ENCODE measurements at places on chromosomes 3 and 15.
A peak's percentile ranks its signal among the peaks of the same experiment; 100 is the strongest.

GRCh38 chr3:196227121-196227561 is 10.8 kb downstream of the SLC51A start:
- DNase-seq: no peak

DNA sequence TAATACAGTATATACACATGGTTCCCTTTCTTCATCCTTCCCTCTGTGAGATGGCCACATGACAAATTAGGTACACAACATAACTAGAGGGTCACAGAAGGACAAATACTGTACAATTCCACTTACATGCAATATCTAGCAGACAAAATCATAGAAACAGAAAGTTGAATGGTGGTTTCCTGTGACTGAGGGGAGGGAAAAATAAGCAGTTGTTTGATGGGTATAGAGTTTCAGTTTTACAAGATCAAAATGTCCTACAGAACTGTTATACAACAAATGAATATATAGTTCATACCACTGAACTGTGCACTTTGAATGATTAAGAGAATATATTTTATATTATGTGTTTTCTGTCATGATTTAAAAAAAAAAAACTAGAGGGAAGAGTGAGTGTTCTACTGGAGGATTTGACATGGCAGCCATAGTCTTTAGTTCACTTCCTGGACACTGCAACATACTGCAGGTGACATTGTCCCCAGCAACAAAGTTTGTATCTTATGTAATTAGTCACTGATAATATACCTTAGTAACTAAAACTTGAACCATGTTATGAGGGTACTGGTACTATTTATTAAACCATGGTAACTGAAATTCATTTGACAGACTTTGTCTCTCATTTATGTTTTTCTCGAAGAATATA is 37.2 kb downstream of the CCDC54 start:
- DNase-seq: no peak

GRCh38 chr15:85581495-85581894 is 201.1 kb downstream of the AKAP13 start:
- DNase-seq: no peak

- DNase-seq: no peak
These were observed 52.5 kb downstream of the LRRN1 start for GRCh38 chr3:3851621-3852323.

DNA sequence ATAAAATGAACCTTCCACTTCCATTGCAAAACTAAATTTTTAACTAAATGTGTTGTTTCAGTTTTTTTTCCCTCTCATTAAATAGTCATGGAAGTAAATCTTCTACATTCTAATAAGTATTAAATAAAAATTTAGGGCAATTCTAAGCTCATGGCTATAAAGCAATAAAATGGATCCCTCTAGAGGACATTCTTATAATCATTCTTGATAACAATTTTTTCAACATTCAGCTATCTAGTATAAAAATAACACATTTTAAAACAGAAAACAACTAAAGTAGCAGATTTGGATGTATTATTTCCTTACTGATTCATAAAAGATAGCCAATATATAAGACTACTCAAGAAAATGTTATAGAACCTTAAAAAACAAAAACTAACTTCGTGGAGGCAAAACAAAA is 393.1 kb downstream of the PLOD2 start:
- no peak for DNase-seq

DNA sequence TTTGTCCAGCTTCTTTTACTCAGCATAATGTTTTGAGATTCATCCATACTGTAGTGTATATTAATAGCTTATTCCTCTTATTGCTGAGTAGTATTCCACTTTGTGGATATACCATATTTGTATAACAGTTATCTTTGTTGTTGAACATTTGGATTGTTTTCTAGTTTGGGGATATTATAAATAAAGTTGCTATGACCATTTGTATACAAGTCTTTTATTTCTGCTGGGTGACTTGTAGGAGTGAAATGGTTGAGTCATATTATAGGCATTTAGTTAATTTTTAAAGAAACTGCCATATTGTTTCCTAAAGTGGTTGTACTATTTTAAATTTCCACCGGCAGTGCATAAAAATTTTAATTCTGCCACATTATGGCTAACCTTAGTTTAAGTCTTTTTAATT is 53.4 kb downstream of the RPL39L start:
- no peak for DNase-seq

- peak; percentile 25 for DNase-seq
These were observed 399.1 kb upstream of the TBL1XR1 start for GRCh38 chr3:177596248-177596815.

- DNase-seq: no peak
These were observed 87.8 kb downstream of the C3orf70 start for GRCh38 chr3:185065059-185065458.

DNA sequence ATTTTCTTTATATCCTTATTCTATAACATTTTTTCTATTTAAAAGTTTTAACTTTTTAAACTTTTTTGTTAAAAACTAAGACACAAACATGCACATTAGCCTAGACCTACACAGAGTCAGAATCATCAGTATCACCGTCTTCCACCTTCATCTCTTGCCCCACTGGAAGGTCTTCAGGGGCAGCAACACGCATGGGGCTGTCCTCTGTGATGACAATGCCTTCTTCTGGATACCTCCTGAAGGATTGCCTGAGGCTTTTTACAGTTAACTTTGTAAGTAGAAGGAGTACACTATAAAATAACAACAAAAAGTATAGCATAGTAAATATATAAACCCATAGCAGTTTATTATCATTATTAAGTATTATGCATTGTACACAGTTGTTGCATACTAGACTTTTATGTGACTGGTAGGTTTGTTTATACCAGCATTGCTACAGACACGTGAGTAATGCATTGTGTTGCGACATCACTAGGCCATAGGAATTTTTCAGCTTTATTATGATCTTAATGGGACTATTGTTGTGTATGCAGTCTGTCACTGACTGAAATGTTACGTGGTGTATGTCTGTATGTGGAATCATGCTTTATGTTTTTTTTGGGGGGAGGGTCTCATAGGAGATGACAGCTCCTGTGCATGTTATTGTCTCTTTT is 18.2 kb downstream of the ATP1B3 start:
- DNase-seq: no peak

- DNase-seq: no peak
These were observed 188.4 kb upstream of the HES1 start for GRCh38 chr3:193947596-193947995.

GRCh38 chr3:45441584-45442310 is 53.4 kb downstream of the LARS2 start:
- DNase-seq: no peak

DNA sequence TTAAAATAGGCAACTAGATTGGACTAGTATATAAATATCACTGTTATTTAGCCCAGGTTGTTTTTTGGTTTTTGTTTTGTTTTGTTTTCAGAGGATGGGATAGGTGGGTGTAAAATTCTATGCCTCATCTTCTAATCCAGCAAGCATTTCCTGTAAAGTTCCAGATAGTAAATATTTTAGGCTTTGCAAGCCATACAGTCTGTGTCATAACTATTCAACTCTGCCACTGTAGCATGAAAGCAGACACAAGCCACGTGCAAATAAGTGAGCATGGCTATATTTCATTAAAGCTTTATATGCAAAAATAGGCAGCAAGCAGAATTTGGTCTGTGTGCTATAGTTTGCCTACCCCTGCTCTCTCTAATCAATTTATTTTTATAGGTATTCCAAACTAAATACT is 657.3 kb upstream of the TGFBR2 start:
- no peak for DNase-seq

DNA sequence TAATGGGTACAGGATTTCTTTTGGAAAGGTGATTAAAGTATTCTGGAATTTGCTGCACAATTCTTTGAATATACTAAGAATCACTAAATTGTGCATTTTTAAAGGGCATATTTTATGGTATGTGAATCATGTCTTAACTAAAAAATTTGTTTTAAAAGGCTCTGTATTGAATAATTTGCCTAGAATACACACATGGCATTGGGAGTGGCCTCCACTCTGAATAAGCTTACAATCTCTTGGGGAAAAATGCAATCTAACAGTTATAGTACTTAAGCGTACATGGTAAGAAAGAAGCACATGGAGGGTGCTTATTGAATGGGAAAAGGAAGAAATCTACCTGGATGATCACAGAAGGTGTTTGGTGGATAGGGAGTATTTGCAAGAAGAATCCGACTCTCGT is 385.1 kb downstream of the LPP start:
- no peak for DNase-seq

DNA sequence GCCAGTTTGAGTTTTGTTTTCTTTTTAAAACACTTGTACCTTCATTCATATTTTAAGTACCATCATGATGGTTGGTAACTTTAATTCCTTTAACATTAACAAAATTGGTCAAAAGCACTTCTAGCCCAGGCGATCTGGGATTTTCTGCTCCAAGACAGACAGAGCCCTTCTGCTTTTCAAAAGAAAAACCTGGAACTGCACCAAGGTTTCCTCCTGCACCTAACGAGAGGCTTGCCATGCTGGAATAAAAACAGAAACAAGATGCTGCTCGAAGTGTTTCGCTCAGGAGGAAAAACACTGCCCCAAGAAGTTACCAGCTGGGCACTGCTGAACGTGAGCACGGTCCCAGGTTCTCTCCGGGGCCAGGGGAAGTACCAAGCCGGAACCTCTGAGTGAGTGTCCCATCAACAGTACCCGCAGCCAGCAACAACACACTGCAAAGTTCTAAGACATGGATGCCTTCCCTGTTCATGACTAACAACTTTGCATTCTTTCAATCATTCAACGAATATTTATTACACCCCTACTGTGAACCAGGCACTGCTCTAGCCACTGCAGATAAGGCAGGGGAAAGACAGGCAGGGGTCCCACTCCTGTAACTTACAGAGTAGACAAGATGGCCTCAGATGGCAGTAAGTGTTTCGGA is 98.8 kb downstream of the XXYLT1 start:
- no peak for DNase-seq

DNA sequence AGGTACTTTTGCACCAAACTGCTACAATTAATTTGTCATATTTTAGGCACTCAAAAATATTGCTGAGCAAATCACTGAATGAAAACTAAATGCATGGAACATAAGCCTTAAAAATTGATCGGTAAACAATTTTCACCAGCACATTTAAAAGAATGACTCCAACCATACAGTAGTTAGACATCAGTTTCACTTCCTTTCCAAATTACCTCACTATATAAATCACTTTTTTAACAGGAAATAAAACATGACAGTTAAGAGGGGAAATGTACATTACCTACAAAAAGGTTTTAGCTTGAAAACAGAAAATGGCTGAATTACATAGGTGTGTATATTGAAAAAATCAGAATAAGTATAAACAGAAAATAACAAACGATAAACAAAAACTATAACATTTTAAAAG is 108.4 kb downstream of the SERPINI1 start:
- no peak for DNase-seq

- DNase-seq: no peak
These were observed 45.7 kb upstream of the PTX3 start for GRCh38 chr3:157390713-157391515.
